Neural progenitor cell (in vitro differentiated cells): ENCODE measurements at places on chromosomes 5 and 9. TPM values are rescaled to one million over a fixed set of nuclear protein-coding genes. Genes with fewer than 3 reads are reported as not detected.

Gene HK3
- not detected in 2 replicates for total RNA-seq

Gene RAD50
- 34.6 and 48.2 TPM in 2 replicates for total RNA-seq

Gene DCANP1
- total RNA-seq: not detected in 2 replicates

Gene ADAMTSL2
- 0.30 and 0.99 TPM in 2 replicates for total RNA-seq

Gene RASGEF1C
- 0.26 and 1.7 TPM in 2 replicates for total RNA-seq
